ENCODE measurements at places on chromosomes 13 and 19.

DNA sequence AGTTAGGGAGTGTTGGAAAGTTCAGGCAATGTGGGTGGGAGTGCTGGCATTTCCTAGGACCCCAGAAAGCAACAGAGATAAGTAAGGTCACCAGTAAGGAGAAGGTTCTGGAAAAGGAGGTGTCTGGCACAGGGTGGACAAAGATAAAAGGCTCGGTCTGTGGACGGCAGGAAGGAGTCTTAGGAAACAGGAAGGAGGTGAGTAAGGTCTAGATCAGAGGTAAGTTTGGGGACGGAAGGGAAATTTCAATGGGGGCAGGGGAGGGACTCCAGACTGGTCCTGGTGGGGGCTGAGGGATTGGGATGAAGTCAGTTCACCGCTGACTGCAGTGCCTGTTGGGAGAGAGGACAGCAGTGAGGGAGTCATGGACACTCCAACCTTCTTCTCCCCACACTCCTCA is 7.8 kb upstream of the OPA3 start:
- no peak for DNase-seq

DNA sequence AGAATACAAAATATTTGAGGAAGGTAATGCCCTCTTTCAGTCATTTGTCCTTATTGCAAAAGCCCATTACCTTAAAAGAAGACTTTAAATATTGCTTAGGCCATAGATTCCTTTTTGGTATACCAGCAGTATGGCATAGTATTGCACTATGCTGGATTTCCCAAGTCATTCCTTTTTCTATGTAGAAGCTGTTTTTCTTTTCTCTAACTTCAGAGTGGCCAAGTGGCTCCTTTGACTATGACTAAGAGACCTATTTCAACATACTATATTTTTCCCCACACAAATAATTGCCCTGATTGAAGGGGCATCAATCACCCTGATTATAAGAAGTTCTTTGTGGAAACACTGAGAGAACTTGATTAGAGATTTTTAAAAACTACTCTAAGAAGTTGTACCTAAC is 68.6 kb downstream of the UFM1 start:
- no peak for DNase-seq

DNA sequence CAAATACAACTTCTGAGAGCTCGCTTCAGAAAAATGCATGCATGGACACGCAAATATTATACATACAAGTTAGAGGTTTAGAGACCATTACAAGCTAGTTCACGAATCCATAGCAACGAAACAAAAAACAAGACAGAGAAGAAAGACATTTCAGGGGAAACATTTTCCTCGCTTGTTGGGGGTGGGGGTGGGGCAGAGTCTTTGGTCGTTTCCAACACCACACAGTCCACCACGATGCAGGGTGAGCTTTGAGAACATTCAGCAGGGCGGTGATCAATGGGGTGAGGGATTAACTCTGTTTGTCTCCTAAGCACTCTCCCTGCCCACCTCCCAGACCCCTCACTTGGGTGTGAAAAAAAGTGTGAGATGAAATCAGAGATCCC is 651 bp downstream of the OXGR1 start:
- DNase-seq: no peak

DNA sequence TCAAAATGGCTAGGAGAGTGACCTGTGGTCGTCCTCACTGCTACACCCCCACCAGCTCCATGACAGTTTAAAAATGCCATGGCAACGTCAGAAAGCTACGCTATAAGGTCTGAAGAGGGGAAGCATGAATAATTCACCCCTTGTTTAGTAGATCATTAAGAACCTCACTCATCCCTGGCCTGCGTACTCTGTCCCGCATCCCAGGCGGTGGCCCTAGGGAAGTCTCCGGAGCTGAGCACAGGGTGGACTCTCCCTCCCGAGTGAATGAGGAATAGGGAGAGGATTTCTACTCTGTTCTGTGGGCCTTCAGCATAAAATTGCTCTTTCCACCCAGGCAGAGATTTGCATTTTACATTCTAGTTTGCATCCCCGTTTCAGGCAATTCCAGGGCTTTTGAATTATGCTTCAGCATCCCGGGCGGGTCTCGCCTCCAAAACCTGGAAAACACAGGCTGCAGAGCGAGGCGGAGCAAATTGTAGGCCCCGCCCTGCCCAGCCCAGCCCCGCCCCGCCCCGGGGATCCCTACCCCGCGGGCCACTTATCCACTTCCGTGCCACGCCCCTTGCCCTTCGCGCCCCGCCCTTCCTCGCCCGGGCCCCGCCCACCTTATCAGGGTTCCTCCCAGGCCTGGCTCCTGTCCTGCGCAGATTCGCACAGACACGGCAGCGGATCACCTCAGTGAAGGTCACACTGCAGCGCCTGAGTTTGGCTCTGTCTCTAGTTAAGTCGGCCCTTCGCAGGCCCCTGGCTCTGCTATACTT is 7.5 kb upstream of the ZNF525 start:
- no peak for DNase-seq

DNA sequence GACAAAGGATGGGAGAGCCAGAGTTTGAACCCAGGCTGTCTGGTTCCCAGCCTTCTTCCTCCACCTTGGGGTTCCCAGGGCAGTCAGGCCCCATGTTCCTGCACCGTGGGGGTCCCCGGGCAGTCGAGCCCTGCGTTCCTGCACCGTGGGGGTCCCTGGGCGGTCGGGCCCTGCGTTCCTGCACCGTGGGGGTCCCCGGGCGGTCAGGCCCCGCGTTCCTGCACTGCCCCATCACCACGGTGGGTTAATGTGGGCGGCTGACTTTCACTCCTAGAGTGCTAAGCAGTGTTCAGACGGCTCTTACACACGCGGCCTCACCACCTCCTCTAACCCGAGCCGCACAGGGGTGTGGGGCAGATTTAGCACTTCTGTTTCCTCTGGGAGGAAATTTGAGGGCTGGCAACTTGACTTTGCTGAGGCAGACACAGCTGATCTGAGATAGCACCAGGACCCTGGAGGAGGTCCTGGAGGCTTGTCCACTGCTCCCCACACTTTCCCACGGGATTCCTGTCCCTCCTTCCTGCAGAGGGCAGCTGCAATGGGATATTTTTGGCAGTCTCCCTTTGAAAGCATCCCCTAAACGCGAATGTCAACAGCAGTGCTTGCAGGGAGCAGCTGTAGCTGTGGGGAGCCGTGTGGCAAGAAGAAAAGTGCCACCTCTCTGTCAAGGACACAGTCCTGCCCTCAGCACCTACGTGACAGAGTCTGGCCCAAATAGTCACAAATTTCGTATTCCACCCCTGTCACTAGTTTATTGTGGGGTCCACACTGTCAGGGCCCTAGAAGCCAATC is 239.4 kb downstream of the TEX29 start:
- no peak for DNase-seq

DNA sequence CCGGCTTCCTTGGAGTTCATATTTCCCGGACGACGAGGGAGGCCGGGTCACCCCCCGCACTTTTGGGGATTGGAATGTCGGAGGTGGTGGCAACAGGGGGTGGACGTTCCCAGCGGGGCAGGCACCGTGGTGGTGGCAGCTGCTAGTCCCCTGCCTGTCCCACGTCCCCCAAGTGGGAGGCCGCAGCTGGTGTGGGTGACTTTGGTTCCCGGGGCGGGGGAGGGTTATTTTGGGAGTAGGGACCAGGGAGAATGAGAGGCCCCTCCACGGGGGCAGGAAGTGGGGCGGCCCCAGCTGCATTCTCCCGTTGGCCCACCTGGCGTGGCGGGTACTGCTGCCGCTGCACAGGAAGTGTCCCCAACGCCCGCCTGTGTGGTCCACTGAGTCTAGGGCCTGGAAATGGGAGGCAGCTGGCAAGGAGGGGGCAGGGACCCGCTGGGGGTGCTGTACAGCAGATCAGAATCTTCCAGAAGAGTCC is 11.1 kb upstream of the PLIN3 start:
- no peak for DNase-seq

DNA sequence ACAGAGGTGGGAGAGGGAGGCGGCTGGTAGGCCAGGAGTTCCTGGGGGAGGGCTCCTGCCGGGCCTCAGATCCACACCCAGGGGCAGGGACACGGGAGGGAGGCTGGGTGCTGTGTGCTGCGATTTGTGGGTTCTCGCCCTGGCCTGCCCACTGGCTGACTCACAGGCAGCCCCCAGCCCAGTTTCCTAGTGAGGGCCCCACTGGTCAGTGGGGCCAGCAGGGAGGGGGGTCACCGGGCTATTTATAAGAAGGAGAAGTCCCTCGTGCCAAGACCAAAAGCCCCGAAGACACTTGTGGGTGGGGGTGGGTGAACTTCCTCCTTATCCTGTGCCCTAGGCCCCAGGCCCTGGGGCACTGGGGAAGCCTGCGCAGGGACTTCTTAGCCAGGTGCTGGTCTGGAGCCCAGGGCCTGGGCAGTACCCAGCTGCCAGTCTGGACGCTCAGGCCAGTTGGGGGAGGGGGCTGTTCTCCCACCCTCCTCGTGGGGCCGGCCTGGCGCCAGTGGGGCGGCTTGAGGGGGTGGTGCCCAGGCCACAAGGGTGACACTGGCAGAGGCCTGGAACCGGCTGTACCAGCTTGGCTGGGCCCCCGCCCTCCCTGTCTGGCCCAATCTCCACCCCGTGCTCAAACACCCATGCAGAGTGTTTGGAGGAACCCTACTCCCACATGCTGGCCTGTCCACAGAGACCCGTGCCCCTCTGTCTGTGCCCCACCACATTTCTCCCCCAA is 5.0 kb upstream of the JUNB start:
- peak; percentile 47 for DNase-seq

GRCh38 chr13:45222516-45222915 is 21.7 kb upstream of the KCTD4 start:
- DNase-seq: no peak

DNA sequence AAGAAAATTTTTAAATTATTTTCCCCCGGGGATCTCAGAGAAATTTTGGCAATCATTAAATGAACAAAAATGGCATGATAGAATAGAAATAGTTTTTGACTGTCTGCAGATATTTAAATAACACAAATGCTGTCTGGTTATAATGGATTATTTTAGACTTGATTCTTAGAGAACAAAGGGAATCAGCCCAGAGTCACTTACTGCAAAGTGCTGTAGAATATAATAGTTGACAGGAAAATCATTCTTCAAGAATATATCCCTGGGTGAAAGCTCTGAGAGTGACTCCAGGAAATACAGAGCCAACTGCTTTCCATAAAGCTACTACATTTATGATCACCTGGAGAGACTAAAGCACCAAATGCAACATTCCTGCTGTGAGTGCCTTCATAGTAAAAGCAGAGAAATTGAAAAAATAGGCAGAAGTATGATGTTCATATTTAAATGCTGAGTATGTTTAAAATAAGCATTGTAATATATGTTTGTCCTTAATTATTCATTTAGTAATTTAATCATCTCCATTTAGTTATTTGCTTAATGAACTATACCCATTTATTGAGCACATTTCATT is 1765.8 kb downstream of the SLITRK1 start:
- DNase-seq: no peak

DNA sequence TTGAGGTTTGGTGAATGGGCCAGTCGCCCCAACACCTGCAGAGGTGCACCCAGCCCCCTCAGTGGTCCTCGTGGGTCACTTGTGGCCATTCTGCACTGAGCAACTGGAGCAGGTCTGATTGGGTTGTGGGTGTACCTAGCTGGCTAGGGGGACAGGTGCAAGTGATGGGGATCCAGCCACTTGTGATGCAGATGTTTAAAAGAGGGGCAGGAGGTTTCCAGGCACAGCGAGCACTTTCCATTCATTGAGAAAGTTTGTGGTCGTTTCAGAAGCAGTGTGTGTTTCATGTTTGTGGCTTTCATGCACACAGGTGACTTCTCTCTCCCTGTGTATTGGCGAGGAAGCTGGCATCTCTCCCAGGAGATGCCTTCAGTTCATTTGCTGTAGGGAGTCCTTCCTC is 34.7 kb downstream of the TSSK6 start:
- DNase-seq: no peak

DNA sequence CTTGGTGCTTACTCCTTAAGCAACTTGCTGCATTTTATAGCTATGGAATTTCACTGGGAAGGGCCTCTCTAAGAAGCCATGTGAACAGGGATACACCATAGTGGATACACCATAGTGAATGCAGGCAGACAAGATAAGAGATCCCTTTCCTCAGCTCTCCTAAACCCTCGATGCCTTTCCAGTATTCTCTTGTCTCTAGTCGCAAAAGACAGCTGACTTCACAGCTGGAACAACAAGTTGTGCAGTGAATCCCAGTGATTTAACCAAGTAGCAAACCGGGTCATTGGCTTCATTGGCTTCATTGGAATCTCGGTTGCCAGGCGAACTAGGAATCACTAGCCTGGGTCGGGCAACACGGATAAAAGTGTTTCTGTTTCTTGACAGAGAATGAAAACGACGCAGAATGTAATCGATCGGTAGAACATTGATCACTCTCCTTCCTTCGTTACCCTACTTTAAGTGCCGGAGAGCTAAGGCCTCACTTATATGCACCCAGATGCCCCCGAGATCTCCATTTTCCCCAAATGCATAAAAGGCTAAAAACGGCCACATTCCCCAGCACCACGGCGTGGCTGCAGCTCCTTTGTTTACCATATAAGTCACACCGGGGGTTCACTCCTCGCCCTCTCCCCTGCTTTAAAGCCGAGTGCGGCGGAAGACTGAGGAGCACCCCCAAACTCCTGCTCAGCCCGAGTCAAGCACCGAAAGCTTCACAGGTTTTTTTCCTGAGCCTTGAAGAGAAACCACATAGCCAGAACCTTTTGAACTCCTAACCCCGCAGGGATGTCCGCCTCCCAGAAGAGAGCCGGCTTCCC is 674 bp downstream of the TRPC4 start:
- no peak for DNase-seq

GRCh38 chr13:42807241-42807640 is 25.9 kb downstream of the FAM216B start:
- DNase-seq: no peak

- DNase-seq: no peak
These were observed 6.1 kb downstream of the MKNK2 start for GRCh38 chr19:2044709-2045500.

GRCh38 chr19:54425382-54425723 is 10.1 kb downstream of the TTYH1 start:
- no peak for DNase-seq

DNA sequence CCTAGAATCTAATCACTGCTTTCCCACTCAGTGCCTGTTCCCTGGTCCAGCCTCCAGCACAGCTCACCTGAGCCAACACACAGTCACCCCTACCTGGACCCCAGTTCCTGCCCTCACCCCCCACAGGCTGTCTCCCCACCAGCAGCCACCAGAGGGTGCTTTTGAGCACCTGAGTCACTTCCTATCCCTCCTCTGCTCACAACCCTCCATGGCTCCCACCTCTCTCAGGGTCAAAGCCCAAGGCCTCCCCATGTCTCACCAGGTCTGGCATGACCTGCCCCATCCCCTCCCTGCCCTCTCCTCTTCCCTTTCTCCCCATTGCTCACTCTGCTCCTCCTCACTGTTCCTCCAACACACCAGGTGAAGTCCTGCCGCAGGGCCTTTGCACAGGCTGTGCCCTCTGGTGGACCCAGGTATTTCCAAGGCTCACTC is 7.1 kb upstream of the DPP9 start:
- DNase-seq: peak; percentile 73

DNA sequence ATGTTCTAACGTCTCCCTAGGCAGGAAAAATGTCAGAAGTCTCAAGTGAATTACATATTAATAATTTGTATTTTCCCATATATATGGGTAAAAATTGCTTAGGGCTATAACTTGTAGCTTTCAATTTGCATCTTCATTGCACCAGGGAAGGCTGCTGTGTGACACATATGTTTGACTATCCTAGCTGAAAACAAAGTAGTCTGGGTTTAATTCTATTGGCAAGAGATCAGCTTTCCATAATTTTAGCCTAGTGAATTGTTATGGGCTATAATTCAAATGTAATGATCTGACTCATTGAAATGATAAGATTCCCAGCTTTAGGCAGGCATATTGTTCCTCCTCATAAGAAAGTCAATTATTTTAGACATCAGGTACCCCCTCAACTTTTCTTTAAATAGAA is 553.1 kb downstream of the DCT start:
- no peak for DNase-seq

GRCh38 chr13:108985166-108985565 is 355.8 kb downstream of the MYO16 start:
- DNase-seq: no peak
